ENCODE measurements at places on chromosomes 6 and 20. TPM values are rescaled to one million over a fixed set of nuclear protein-coding genes. Genes with fewer than 3 reads are reported as not detected.
A peak's percentile ranks its signal among the peaks of the same experiment; 100 is the strongest.

HLA-DQA1 gene
- 5.9 TPM for total RNA-seq

- no peak for DNase-seq
Observed at GRCh38 chr6:82006027-82006738, 241.4 kb downstream of the IBTK start.

- no peak for DNase-seq
Observed at GRCh38 chr20:64038224-64038564, 2.2 kb downstream of the C20orf204 start.

DNA sequence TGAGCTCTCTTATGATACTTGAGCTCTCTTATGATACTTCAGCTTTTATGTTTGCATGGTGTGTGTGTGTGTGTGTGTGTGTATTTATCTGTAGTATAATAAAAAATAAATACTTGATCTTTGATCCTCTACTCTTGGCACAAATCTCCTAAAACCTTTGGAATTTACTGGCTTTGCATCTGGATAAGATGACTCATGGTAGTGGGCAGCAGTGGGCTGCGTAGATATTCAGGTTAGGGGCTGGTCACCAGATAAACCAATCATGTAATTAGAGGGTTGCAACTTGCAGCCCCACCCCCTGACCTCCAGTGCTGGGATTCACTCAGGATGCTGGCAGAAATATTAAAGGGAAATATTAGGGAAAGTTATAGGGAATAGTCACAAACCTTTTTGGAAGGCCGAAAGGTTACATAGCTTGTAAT is 151.9 kb upstream of the COL21A1 start:
- no peak for DNase-seq

GRCh38 chr6:47846752-47847151 is 64.9 kb downstream of the OPN5 start:
- DNase-seq: no peak

DNA sequence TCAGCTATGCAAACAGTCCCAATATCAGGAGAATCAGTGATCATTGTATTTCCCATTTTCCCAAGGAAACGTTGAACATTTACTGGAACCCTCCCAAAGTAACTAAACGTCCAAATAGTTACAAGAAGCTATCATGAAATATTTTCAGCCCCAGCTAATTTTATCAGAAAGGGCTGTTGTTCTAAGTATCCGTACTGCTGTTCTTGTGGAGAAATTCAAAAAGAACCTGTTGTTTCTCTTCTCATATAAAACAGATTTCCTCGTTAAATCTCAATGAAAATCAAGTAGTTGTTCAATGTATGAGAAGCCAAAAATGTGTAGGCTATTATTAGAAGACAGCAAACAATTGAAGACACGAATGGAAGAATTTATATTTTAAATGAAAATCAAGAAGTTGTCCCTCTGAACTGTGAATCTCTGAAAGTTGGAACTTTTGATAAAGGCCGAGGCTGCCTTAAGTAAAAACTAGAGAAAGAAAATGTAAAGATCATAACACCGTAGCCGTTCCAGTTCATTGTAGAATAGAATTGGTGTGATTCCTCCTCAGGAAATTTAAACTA is 107.7 kb downstream of the HFE start:
- DNase-seq: no peak

GRCh38 chr20:35283441-35284266 is 918 bp downstream of the EIF6 start:
- DNase-seq: no peak

DNA sequence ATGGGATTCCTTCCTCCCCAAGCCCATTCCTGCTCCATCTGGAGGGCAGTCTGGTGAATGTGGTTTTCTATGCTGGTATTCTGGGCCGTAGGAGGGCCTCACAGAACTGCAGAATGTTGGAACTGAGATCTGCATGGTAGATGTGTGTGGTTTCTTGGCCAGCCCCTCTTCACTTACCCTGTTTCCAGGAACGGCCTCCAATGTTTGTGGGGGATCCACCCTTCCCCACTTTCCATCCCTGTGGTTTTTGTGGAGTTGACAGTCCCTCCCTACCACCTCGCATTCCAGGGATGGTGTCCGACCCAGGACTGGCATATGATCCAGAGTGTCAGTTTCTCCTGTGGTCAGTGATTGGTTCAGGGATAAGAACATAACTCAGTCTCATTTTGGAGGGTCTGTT is 26.7 kb upstream of the TMEM14A start:
- DNase-seq: no peak

GRCh38 chr6:27441001-27441400 is 31.9 kb downstream of the ZNF184 start:
- DNase-seq: no peak

GRCh38 chr6:118974790-118975189 is 39.8 kb upstream of the MCM9 start:
- no peak for DNase-seq

GRCh38 chr6:25297823-25298522 is 18.8 kb downstream of the CARMIL1 start:
- DNase-seq: no peak

GRCh38 chr20:38216746-38217595 is 43.6 kb downstream of the KIAA1755 start:
- no peak for DNase-seq

- no peak for DNase-seq
Observed at GRCh38 chr6:26478985-26479278, 21.2 kb upstream of the BTN1A1 start.

DNA sequence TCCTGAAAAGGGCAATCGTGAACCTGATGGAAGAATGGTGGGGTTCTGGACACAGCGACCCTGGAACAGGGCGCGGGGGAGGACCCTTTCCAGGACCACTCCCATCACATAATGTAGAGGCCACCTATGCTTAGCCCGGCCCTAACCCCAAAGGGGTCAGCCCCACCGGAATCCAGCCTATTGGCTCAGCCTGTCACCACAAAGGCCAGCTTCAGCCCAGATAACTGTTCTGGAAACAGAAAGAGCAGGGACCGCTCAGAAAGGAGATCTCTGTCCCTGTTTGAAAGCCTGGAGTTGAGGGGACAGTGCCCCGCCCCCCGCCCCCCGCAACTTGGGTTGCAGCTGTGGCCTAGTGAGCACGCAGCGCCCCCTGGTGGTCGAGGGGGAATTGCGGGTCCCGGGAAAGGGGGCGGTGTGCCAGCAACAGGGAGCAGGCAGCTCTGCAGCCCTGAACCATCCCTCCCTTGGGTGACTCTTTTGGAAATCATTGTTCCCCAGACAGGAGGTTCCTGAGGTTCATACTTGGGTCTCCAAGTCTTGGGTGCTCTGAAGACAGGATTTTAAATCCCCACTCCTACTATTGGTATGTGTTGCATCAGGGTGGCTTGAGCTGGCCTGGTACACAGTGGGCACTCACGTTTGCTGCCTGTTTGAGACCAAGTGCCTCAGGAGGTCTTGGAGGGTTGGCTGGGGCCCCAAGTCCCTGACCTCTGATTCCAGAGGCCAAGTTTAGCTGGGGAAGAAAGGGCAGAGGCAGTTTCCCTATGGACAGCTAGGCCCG is 1.5 kb downstream of the SIGLEC1 start:
- DNase-seq: peak; percentile 80

DNA sequence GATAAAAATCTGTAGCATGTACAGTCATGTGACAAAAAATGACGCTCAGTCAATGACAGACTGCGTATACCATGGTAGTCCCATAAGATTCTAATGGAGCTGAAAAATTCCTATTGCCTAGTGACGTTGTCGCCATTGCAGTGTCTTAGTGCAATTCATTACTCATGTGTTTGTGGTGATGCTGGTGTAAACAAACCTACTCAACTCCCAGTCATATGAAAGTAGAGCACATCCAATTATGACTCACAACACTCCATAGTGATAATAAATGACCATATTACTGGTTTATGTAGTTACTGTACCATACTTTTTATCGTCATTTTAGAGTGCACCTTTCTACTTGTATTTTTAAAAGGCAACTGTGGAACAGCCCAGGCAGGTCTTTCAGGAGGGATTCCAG is 45.0 kb downstream of the TFAP2A start:
- no peak for DNase-seq

DNA sequence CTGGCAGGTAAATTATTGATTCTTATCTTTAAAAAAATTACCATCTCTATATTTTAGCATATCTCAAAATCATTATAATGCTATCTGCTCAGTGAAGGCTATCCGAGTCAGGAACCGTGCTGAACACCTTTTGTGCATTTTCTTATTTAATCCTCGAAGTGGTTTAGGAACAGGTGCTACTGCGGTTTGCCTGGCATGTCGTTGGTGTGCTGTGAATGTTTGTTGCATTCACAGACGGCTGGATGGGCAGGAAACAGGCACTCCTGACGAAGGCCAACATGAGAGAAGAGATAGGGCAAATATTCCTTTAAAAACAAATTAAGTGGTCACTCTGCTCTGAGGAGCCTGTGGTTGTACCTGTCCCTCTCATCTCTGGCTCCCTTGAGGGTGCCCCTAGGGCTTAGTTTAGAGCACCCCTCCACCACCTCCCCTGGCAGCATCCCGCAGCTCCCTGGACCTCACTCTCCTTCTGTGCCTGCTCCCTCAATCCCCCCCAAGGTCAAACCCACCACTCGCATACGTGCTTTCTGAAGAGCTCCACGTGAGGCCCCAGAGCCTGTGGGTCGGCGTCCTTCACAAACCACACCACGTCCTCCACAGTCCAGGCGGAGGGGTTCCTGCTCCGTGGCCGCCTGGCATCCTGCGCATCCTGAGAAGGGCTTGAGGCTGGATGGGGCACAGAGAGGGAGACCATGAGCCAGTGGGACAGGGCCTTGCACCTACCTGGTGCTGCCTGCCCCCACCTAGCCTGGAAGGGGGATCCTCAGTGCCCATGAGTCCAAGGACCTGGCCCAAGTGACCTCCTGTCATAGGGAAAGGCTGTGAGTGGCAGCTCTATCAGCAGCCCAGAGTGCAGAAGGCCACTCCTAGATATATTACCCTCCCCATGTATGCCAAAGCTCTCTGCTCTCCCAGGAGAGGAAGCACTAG is 116.5 kb downstream of the SCML4 start:
- DNase-seq: no peak
